ENCODE measurements at places on chromosomes 12 and 14.

DNA sequence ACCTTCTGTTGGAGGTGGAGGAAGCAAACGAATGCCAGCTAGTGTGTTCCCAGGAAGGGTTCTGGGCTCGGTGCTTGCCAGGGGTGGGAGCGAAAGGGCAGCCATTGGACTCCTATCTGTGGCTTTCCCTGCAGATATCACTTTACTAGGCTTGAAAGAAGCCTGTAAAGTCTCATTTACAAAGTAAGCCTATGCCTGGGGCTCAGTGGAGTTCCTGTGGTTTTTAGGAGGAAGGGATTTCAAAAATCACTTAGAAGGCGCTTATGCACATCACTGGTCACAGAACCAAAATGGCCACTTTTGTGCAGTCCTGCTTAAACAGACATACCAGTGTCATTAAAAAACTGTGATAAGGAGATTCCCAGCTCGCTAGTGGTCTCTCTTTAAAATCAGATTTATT, 22.7 kb downstream of the CLMN start:
- no peak for DNase-seq

- no peak for DNase-seq
These were observed 205.2 kb downstream of the KLHL28 start for GRCh38 chr14:44756554-44756953.

GRCh38 chr12:67855103-67855502, 134.1 kb upstream of the IFNG-AS1 start:
- no peak for DNase-seq

- no peak for DNase-seq
These were observed 84.1 kb upstream of the MED13L start for GRCh38 chr12:116361414-116362223.

DNA sequence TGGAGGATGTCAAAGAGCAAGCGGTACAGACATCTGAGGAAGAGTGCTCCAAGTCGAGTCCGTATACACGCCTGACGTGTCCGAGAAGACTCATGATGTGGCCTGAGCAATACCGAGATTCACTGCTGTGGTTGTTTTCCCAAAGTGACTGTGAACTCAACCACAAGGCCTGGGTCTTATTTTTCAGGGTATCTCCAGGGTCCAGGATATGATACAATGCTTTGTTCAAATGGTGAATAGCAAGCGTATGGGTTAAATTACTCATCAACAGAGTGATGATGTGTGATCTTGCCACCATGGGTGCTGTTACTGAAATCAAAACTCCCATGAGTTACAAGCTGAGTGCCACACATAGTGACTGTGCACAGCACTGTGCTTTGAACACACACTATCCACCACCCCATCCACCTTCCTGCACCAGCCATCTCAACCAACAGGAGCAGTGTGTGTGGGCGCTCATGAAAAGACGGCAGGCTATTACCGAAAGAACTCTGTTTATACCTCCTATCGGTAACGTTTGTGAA, 109.6 kb downstream of the BCAT1 start:
- peak; percentile 77 for DNase-seq

- no peak for DNase-seq
These were observed 77.1 kb downstream of the B4GALNT3 start for GRCh38 chr12:536751-537245.

- no peak for DNase-seq
These were observed 6.9 kb downstream of the RTRAF start for GRCh38 chr14:51996148-51996746.

GRCh38 chr14:44135972-44136371, 371.1 kb downstream of the FSCB start:
- DNase-seq, result no peak

- no peak for DNase-seq
These were observed 66.4 kb downstream of the OTOGL start for GRCh38 chr12:80165746-80166145.

GRCh38 chr12:95739561-95740313, 50.8 kb downstream of the NTN4 start:
- DNase-seq, result no peak

DNA sequence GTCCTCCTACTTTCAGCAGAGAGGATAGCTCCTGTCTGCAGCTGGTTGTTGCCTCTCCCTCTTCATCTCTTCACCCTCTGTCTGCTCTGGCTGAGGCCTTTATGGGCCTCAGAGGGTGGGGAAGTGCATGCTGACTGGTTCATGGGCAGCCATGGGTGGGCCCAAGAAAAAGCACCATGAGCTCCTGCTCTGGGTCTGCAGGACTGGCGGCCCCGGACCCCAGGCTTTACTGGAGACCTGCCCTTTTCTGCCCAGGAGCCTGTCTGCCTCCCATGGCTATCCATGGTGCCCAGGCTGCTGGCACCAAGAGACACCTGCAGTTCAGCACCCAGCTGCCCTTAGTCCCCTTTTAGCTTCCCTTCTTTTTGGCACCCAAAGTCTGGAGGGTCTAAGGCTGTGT, 137.1 kb downstream of the PTPRR start:
- DNase-seq, result no peak

DNA sequence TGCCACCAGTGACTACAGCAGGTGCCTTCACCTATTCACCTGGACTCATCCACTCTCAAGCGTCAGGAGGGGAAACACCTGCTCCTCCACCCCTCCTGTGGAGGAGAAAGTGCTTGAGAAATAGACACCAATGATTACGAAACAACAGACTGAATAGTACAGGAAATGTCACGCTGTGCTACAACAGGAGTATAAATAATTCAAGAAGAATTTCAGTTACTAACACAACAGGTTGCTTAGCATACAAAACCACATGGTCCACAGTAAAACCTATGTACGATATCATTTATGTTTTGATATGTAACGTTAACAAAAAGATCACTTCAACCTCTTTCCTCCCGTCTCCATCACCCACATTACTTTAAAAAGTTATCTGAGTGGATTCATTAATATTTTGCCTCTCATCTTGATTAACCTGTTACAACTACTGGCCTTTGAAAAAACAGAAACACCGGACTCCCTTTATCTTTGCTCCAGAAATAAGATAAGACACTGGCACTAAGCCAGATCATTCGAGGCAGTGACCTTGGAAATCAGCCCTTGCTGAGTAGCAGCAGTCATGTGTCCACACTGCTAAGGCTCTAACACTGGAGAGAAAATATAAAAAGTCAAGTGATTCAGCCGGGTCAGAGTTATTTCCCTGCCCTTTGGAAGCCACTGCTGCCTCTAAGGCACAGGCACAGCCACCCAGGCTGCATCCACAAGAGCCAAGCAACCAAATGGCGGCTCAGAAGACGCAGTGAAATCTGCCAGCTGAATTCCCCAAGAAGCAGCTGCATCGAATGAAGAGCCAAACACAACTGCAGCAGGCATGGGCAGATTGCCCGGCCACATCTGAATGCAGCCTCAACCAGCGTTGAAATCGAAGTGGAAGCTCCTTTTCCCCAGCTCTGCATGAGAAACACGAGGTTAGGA, 40.9 kb downstream of the NT5DC3 start:
- DNase-seq, result no peak

DNA sequence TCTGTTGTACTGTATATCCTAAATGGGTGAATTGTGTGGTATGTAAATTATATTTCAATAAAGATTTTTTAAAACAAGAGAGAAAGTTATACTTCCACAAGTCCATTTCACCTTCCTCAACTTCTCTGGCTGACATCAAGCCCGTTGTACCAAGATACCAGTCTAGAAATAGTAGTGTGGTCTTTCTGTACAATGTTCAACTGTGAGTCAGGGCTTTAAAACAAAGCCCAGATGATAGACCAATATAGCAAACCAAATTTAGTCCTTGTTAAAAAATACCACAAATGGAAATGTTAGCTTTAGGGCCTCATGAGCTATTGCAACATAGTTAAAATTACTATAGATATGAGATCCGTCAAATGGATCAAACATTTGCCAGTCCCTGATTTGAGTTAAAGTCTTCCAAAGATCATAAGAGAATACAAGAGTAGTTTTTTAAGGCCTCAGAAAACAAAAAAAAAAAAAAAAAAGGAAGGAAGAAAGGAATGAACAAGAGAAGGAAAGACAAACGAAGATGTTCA, 49.0 kb upstream of the EGLN3 start:
- DNase-seq, result no peak

DNA sequence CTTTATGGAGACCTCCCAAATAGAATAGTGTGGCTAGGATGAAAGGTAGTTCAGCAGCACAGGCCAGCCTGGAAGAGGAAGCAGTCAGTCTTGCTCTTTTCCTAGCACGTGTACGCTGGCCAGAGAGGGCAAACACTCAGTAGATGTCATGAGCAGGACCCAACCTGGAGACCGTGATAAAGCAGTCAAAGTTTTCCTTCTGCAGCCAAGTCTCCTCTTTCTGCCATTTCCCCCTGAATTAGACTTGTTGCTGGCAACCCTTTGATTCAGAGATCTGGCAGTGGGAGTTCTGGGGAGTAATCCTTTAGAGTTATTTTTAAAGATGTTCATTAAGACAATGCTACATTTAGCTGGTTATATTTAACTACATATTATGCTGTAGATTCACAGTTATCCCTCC, 183.7 kb downstream of the EXOC5 start:
- no peak for DNase-seq

- DNase-seq, result no peak
These were observed 120.3 kb upstream of the SOX5 start for GRCh38 chr12:24069532-24070395.

DNA sequence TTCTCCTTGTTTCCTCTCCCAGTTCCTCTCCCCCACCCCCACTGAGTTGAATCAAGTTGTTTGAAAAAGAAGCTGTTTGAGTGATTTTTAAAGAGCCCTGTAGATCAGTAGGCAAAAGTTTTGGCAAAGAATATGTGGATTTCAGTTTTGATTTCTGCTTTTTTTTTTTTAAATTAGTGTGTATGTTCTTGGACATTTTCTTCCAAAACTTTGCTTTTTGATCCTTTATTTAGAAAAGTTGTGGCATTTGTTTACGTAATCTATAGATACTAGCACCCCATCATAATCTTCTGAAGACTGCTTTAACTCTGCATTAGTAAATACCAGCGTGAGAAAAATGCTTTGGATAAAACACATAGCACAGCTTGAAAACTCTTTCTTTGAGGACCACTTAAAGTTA, 190.3 kb upstream of the SEL1L start:
- DNase-seq, result no peak

DNA sequence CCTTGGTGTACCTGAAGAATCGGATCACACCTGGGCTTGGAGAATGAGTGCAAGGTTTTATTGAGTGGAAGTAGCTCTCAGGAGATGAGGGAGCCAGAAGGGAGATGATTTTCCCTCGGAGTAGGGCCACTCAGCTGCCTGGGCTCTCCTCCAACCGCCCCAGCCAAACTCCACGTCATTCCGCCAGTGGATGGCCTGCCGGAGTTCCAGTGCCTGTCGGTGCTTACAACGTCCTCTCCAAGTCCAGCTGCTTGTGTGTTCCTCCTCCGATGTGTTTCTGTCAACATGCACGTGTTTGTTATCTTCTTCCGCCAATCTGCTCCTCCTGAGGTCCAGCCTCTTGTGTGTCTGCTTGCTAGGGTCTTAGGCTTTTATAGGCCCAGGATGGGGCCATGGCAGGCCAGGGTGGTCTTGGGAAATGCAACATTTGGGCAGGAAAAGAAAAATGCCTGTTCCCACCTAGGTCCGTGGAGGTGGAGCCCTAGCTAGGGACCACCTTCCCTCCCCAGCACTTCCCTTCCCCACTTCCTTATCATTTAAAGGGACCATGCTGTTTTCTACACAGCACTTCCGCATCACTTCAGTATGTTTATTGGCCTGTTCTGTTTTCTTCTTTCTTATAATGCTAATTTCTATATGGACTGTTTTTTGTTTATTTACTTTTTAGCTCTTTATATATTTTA, 343.2 kb downstream of the PDZRN4 start:
- DNase-seq, result no peak

All from activated CD8-positive, alpha-beta memory T cell treated with anti-CD3 and anti-CD28 coated beads for 24 hours (primary cell).